Stimulated activated CD8-positive, alpha-beta memory T cell treated with anti-CD3 and anti-CD28 coated beads, Interleukin-4, amount 100 ng/mL, for 24 hours (primary cell): ENCODE measurements at places on chromosomes 5 and 9.

GRCh38 chr5:14595891-14596290 is 14.3 kb downstream of the OTULINL start:
- DNase-seq: no peak

DNA sequence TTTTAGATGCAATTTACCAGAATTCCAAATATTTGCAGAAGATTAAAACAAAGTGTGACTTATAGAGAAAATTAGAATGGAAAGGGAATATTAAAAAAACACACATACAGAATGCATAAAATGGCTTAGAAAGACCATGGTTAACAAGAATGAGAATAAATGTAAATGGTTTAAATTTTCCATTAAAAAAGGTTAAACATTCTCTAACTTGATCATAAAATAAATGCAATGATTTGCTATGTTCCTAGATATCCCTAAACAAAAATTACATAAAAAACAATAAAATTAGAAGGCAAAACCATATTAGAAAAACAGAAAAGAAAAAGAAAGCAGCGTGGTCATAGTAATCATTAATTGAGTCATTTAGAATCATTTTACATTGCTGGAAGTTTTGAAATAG is 152.5 kb downstream of the TMEM38B start:
- DNase-seq: no peak

- no peak for DNase-seq
Observed at GRCh38 chr5:7850395-7851239, at the start of gene CFAP90. Gene CFAP90 (minus strand): TSS chr5:7851133. CDS start chr5:7851021, 112 bp downstream.

- DNase-seq: no peak
Observed at GRCh38 chr9:71984403-71984802, 73.0 kb downstream of the C9orf85 start.

DNA sequence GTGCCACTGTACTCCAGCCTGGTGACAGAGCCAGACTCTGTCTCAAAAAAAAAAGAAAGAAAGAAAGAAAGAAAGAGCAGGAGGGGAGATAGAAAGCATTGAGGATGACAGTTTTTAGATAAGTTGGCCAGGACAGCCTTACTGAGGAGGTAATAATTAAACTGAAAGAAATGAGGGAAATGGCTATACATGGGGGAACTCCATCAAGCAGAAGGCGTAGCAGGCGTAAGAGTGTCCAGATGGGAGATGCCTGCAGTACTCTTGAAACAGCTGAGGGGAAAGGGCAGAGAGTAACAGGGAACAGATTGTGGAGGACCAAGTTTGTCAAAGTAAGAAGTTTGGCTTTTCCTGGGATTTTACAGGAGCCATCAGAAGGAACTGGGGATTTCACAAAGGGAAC is 57.5 kb downstream of the HMGCS1 start:
- no peak for DNase-seq

GRCh38 chr5:179825655-179826182 is 5.0 kb downstream of the SQSTM1 start:
- DNase-seq: no peak

- no peak for DNase-seq
Observed at GRCh38 chr5:27472000-27472763, 433.8 kb upstream of the CDH9 start.

GRCh38 chr5:123035918-123036390 is 571 bp downstream of the PPIC start:
- DNase-seq: no peak

GRCh38 chr5:37799865-37800421 is 39.9 kb downstream of the GDNF start:
- no peak for DNase-seq

GRCh38 chr9:110105107-110105506 is 102.9 kb downstream of the C9orf152 start:
- DNase-seq: no peak

GRCh38 chr5:373710-374602 is 52.4 kb downstream of the AHRR start:
- peak; percentile 81 for DNase-seq

GRCh38 chr5:168847511-168848073 is 268.4 kb upstream of the PANK3 start:
- no peak for DNase-seq

GRCh38 chr5:93378073-93378472 is 202.9 kb downstream of the NR2F1-AS1 start:
- no peak for DNase-seq

GRCh38 chr5:44278469-44278868 is 110.8 kb downstream of the FGF10 start:
- DNase-seq: no peak

DNA sequence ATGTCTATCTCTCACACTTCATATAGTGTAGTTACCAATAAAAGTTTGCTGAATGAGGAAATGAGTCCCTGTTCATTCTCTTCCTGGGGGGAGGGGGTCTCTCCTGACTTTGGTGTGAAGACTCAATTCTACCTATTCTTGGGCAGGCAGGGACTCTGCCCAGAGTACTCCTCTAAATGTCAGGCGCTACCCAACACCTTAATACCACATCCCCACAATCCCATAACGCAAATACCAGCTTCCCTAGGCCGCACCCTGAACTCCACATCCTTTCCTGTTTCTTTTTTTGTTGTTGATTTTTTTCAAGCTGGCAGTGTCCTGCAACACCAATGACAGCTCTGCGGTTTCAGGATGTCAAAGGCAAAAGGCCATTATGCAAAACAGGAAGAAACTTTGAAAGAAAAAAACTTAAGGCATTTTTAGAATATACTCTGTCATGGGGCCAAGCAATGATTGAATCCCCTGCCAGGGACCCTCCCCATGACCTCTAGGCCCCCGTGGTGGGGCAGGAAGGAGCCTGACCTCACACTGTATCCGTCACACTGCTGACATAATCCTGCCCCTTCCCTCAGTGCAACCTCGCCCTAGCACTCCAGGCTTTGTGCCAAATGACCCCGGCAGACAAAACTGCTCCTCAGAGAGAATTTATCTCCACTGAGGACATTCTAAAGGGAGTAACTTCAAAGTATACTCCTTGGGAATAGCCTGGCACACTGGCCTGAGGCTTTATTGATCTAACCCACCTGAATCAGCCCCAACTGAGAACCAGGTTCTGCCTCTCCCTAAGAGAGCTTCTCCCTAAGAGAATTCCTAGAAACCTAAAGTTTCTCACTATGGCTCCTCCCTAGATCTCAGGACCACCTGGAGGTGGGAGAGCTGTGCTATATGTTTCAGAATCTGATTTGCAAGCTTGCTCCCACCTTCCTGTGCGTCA is 8.0 kb downstream of the B4GALT1 start:
- no peak for DNase-seq

DNA sequence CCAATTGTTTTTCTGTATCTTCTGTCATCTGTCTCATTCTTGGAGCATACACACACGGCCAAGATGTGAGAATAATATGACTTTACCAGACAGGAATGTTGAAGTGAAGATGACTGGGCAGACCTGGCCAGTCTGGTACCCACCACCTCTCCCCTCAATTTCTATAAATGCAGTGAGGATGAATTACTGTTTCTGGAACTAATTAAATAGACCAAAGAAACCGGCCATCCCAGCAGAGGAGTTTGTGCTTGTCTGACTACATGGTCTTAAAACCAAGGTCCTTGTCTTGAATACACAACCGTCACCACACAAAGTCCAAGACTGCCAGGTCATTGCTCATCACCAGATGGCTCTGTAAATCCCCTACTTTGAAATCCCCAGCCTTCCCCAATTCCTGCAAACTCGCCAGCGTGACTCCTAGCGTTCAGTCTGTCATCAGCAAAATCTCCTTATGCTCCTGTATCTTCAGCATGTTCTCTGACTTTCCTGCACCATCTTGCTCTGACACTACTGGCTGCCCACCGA is 147.2 kb downstream of the PDE4D start:
- no peak for DNase-seq

GRCh38 chr5:50727149-50727496 is 60.7 kb downstream of the PARP8 start:
- DNase-seq: no peak

- no peak for DNase-seq
Observed at GRCh38 chr5:50800410-50800809, 134.0 kb downstream of the PARP8 start.

DNA sequence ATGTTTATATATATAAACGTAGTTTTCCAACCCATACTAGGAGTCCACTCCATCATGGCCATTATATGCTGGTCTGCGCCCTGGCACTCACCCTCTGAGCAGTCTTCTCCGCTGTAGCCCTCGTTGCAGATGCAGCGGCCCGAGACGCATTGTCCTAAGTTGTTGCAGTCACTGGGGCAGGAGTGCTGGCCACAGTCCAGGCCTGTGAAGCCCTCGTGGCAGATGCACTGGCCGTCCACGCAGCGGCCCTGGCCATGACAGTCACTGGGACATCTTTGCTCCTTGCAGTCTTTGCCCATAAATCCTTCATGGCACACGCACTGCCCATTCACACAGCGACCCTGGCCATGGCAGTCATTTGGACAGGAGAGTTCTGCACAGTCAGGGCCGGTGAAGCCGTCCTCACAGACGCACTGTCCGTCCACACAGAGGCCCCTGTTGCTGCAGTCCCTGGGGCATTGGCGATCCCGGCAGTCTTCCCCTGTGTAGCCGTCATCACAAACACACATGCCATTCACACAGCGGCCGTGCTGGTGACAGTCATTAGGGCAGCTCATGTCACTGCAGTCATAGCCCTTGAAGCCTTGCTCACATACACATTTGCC is 32.1 kb downstream of the TNC start:
- DNase-seq: no peak

- no peak for DNase-seq
Observed at GRCh38 chr9:137423514-137424291, 510 bp downstream of the NOXA1 start.

GRCh38 chr9:83238871-83239640 is 176.1 kb upstream of the RASEF start:
- DNase-seq: no peak

DNA sequence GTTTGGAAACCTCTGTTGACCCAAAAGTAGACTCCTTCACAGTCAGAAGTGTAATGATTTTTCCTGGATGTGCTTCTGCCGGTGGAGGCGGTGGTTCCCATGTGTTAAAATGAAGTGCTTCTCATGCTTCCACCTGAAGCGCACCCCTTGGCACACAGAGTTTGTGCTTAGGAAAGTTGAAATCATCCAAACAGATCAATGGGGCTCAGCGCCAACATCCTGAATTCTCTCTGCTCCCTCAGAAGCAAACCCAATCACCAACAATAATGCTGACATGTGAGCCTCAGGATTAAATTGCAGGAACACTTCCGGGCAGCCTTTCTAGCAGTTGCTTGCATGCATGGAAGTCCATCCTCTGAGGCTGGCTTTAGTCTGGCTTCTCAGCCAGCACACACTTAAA is 71.0 kb downstream of the MED10 start:
- no peak for DNase-seq

GRCh38 chr5:66529704-66530103 is 66.5 kb upstream of the MAST4 start:
- DNase-seq: no peak

GRCh38 chr9:89538871-89539270 is 41.0 kb upstream of the SEMA4D start:
- DNase-seq: no peak

DNA sequence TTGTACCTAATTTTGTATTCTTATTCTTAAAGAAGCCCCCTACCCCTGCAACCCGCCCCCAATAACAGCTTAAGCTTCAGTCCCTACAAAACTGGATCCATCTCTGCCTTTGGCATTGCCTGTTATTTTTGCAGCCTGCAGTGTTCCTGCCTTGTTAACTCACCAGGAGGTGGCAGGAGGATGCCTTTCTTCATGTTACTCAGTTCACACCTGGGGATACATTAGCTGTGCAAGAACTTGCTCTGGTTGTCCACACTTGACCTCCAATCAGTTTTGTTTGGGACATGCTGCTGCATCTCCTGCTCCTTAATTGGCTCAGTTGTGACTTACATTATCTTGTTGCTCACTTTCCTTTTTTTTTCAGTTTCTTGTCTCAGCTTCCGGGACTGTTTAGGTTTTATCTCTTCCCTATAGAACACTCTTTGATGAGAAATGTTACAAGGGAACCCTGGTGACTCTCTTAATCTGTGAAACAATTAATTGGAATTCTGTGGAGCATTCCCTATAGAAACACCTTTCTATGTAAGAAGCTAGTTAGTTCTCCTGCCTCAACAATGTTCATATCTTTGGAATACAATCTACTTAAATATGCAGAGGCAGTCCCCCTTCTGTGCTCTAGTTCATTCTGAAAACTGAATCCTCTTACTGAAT is 467.7 kb upstream of the ACO1 start:
- DNase-seq: no peak

DNA sequence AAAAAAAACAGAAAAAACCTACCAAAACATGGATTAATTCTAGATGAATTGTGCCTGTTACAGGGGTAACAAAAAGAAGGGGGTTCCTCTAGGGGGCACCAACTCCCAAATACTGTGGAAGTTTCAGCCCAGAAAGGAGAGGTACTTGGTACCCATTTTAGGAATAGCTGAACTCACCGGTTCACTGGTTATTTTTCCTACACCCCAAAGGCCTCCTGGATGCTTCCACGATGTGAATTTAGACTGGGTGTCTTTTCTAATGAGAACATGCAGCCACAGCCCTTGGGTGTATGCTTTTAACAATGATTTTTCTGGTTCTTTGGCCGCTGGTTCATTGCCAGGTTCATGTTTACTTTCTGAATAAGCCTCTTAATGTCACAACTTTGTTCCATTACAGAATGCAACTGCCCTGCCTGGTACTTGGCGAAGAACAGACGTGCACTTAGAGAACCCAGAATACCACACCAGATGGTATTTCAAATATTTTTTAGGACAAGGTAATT is 46.7 kb downstream of the GARNL3 start:
- peak; percentile 1 for DNase-seq
